ENCODE measurements at places on chromosomes 5 and 9. TPM values are rescaled to one million over a fixed set of nuclear protein-coding genes. Genes with fewer than 3 reads are reported as not detected.
A peak's percentile ranks its signal among the peaks of the same experiment; 100 is the strongest.

The KCNT1 gene
- total RNA-seq = 0.10 TPM

DNA sequence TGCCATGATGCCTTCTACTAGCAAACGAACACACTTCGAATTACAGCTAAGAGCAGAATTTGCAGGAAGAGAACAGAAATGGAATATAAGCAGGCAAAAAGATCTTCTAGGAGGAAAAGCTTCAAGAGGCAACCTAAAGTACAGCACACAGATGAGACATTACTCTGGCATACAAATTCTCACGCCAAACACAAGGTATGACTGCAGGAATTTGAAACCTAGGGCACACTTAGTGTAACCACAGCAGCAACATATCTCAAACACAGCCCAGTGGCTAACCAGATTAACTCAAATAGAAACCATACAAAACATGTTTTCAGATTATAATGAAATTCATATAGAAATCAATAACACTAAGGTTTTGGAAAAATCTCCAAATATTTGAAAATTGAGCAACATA lies 481.0 kb upstream of the RGMB start:
- DNase-seq = no peak

The ZBTB43 gene
- 7.6 TPM for total RNA-seq

GRCh38 chr9:10612641-10613398 lies at the start of gene PTPRD:
Gene PTPRD (minus strand): TSS chr9:10613002.
- peak; percentile 80 for DNase-seq

Measured in H7 (cell line).